ENCODE measurements at places on chromosomes 7 and 10. TPM values are rescaled to one million over a fixed set of nuclear protein-coding genes. Genes with fewer than 3 reads are reported as not detected.

SUN3 gene
- total RNA-seq, result 0.22 TPM

- no peak for DNase-seq
These were observed 178.0 kb downstream of the SRPK2 start for GRCh38 chr7:105210721-105211205.

TFPI2 gene
- total RNA-seq, result not detected

GRCh38 chr7:76086070-76086469 lies 38.2 kb downstream of the MDH2 start:
- peak; percentile 76 for DNase-seq

- no peak for DNase-seq
These were observed 10.0 kb downstream of the PPP2R2D start for GRCh38 chr10:131910663-131911314.

GRCh38 chr7:144713850-144714249 lies 122.0 kb downstream of the TPK1 start:
- DNase-seq, result no peak

AKR1C8 gene
- not detected for total RNA-seq

- peak; percentile 41 for DNase-seq
These were observed 1.1 kb upstream of the GTF2I start for GRCh38 chr7:74656441-74656836.

DNA sequence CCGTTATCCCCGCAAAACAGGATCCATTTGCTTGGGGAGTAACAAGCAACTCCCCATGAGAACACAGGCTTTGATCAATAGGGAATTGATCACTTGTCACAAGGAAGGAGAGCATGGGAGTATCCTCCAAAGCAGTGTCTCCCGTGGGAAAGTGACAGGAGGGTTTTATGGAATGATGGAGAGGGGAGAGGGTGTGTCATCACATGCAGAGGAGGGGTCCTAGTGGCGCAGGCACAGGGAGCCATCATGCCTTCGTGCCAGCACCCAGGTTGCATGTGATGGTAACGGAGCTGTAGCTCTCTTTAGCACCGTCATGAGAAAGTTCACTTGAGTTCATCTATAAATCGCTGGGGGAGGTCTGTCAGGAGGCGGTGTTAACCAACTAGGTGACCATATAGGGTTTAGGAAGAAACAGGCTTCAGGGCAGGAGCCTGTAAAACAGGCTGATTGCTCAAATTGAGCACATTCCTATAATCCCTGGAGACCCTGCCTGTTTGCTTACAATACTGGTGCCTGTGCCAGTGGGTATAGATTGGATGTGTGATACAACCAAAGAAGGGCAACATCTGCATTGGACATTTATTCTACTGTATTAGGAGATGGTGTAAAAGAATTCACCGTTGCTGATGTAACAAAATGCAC lies 428.5 kb downstream of the GALNT17 start:
- no peak for DNase-seq

GLI3 gene
- total RNA-seq, result 23.1 TPM

- DNase-seq, result no peak
These were observed 1.2 kb upstream of the BLNK start for GRCh38 chr10:96272316-96273280.

PIK3AP1 gene
- total RNA-seq, result not detected

HMX3 gene
- not detected for total RNA-seq

GRCh38 chr7:120160166-120160565 lies 112.8 kb upstream of the KCND2 start:
- DNase-seq, result no peak

- DNase-seq, result no peak
These were observed 15.3 kb downstream of the CALML3 start for GRCh38 chr10:5540080-5540479.

DNA sequence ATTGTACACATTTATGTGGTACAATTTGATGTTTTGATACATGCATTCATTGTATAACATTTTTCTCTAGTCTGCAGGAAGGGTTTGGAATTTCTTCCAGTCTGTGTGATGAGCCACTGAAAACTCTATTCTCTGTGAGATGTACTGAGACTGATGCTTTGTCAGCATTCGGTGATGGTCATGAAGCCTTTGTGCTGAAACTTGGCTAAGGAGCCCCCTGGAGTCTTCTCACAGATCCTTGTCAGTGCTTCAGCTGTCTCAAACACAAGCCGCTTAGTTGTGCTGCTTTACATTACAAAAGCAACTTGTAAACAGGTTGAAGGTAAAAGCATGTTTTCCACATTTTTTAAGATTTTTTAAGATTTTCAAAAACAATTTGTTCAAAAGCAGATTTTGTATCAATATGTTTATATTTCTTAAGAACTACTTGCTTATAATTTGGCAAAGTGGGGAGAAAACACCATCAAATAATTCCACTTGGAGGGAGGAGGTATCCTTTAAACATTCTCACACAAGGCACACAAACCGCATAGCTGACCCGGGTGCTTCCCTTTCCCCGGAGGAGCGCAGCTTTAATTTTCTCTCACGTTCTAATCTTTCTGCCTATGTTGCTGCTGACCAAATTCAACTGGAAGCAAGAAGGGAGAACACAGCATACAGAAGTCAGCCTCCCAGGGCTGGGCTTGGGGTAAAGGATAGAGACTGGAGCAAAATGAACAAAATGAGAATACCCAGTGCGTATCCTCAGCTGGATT lies 249.8 kb upstream of the VSTM2A start:
- no peak for DNase-seq

GRCh38 chr10:48835781-48836180 lies 103.9 kb downstream of the LRRC18 start:
- no peak for DNase-seq

DNA sequence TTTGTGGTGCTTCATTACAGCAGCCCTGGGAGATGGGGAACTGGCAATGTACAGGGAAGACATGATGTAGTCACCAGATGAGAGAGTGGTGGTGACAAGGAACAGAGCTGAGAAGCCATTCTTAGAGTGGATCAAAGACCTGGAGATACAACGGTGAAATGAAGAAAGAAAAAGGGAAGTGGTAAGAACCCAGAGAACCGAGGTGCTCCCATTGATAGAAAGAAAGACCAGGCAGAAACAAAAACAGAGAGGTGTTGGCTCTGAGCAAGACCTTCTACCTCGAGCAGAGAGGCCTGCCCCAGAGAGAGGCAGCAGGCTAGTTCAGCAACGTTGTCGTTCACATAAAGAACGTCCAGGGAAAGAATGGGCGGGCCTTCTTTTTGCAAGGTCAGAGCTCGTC lies 186.7 kb downstream of the ADAM12 start:
- DNase-seq, result no peak

DNA sequence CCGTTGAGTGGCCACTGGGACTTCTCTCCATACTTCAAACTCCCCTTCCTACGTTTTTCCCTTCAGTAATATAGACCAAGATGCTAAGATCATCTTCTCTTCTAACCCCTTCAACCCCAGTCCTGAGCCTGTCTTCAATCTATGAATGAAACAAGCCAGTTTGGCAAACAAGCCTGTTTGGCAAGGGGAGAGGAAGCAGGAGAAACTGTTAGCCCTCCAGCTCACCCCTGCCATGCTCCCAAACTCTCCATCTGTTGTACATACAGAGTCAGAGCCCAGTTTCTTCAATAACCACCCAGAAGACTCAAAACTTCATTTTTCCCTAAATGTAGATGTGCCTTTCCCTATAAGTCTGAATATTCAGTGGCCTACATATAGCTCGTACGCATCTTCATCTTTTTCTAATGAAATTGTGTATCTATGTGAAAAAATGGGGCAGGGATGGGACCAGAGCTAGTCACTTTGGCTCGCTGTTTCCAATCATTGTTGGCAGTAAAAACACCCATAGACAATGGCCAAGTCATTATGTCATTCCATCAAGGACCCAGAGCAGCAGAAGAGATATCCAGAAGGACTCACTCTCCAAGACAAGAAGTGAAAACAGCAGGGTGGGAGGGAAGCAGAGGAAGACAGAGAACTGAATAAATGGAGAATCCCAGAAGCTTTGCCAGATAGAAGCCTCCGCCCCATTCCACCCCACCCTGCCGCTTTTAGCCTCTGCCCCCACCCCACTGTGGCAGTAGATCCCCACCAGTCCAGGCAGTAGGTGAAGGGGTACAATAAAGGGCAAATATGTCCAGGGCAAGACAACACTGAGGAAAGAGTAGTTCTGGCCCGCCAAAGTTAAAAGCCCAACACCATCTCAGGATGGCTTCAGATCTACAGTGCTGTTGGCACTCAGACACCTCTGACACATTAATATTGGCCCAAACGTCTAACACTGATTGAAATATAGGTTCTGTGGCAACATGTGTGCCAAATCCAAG lies 87.3 kb downstream of the DOCK4 start:
- no peak for DNase-seq

FLNC gene
- total RNA-seq, result 0.28 TPM

TAC1 gene
- total RNA-seq, result not detected

DNA sequence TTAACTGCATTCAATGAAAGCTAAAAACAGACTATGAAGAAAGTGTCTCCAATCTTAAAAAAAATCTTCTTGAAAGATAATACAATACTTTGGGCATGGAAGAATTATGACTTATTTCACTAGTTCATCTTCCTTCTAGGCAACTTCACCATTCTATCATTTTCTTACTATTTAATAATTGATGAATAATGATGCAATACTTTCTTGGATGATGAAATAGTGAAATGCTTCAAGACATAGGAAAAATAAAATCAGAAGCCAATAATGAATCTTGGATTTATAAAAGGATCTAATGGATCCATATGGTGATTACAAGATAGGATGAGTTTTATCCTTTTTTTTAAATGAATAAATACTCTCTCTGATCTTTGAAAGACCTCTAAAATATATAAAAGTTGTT lies 4.4 kb downstream of the DMBT1 start:
- DNase-seq, result no peak
